ENCODE measurements at places on chromosomes 7 and 10.

DNA sequence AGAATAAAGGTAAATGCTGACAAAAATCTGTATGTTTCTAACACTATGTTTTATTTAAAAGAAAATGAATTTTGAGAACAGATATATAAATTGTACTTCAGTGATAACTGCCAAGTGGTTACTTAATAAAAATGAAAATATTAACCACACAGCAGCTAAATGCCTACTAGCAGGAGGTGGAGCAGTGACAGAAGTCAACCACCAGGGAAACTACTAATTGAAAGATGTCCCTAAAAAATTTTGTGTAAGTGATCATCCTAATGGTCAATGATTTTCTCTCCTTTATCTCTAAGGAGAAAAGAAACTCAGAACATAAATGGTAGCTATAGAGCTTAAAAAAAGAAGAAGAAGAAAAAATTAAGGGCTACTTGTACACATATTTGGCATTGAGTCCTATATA, 22.9 kb downstream of the WNT16 start:
- DNase-seq, result no peak

- DNase-seq, result no peak
Measured at GRCh38 chr7:69078997-69079769, 519.1 kb upstream of the AUTS2 start.

DNA sequence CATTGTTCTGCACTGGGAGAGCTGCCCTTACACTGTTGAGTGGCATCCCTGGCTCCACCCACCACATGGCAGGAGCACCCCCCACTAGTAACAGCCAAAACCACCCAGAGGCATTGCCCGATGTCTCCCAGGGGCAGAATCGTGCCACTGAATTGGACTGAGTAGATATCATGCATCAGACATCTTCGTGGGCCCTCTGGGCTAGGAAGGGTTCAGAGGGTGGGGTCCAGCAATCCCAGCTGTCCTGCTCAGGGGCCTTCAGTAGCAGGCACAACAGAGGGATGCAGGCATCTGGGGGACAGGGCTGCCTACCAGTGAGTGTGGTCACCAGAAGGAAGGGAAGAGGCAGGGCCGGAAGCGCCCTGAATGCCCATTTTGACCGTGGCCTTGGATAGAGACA, 119.7 kb upstream of the PPP2R2D start:
- no peak for DNase-seq

DNA sequence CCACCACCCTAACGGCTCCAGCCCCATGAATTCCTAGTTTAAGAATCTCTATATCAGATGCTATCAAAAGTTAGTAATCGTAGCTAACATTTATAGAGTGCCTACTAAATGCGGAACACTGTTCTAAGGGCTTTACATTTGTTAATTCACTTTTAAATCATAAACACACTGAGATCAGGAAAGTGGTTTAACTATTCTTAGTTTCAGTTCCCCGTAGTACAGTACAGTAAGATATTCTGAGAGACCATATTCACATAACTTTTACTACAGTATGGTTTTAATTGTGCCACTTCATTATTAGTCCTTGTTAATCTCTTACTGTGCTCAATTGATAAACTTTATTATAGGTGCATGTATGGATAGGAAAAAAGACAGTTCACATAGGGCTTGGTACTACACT, 22.5 kb downstream of the SYPL1 start:
- no peak for DNase-seq

- no peak for DNase-seq
Measured at GRCh38 chr7:52017802-52018679, 701.4 kb upstream of the COBL start.

DNA sequence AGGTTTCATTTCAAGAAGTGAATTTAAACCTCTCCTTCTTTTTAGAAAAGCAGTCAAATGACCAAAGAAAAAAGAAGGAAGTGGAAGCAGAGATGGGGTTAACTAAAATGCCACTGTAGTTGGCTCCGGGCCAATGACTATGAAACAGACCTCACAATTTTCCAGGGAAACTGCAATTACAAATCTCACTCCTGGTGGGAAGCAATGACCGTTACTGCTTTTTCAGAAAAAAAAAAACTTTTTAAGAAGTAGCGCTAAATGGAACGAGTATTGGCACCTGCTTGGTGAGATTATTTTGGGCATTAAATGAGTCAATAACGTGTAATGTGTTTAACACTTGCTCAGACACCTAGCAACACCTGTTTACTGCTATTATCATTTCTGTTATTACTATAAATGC, 1.2 kb downstream of the SFRP4 start:
- no peak for DNase-seq

- no peak for DNase-seq
Measured at GRCh38 chr7:36034020-36034419, 119.0 kb upstream of the EEPD1 start.

DNA sequence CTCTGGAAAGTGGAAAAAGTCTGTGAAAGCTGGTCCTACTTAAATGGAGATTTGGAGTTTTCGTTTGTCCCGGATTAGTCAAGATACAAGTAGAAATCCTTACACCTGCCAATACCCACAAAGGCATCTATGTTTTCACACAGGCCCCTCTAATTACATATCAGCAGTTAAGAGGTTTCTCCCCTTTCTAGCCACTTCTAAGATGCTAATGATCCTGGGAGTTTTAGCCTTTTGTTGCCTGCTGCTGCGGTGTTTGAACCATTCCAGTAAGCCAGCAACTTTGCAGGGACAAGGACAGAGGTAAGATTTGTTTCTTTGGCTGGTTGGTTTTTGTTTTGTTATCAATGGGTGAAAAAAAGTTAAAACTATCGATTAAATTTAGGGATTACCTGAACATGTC, 5.8 kb upstream of the C1QL3 start:
- DNase-seq, result no peak

- DNase-seq, result no peak
Measured at GRCh38 chr7:121038717-121039509, 50.4 kb downstream of the CPED1 start.

- DNase-seq, result no peak
Measured at GRCh38 chr7:84923348-84923747, 263.5 kb downstream of the SEMA3D start.

DNA sequence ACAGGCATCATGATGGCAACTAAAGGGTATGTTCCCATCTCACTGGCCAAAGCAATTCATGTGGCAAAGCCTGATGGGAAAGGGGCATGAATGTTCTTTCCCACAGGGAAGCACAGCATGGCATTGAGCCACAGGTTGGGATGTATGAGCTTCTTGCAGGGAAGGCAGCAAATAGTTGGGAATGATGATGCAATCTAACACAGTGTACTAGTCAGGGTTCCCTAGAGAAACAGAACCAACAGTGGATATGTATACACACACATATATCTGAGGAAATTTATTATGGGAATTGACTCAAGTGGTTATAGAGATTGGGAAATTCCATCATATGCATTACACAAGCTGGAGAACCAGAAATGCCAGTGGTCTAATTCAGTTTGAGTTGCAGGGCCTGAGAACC, 253.6 kb upstream of the NPVF start:
- no peak for DNase-seq

GRCh38 chr7:51666266-51666665, 349.7 kb upstream of the COBL start:
- no peak for DNase-seq

DNA sequence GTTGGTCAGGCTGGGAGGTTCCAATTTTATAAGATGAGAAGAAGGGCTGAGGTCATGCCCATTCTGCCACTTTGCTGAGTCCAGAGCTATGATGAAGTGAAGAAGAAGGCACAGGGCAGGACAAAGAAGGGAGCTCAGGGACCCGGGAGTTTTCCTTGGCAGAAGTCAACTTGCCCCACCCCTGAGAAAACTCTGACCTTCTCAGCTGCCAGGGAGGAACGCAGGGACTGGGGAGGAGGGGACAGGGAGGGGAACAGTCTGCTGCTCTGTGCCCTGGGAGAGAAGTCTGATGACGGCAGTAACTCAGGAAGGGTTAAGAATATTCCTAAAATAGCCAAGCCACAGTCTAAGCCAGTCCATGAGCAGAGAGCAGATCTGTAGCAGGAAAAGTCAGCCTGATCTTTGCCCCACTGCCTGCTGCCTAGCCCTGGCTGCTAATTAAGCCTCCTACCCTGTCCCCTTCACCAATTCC, 11.7 kb downstream of the ADIRF start:
- DNase-seq, result no peak

DNA sequence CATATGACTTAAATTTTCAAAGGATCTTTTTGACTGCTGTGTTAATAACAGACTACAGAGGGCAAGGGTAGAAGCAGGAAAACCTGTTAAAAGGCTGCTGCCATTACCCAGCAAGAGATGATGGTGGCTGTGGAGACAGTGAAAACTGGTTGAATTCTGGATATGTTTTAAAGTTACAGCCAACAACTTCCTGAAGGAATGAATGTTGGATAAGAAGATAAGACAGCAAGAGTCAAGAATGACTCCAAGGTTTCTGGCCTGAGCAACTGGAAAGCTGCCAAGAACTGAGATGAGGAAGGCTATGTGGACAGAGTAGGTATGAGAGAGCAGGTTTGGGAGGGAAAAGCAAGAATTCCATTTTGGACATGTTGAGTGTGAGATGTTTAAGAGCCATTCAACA, 19.1 kb downstream of the CNOT4 start:
- no peak for DNase-seq

GRCh38 chr7:37901890-37902524, 14.6 kb downstream of the SFRP4 start:
- DNase-seq, result no peak

- DNase-seq, result no peak
Measured at GRCh38 chr10:3902809-3903410, 117.9 kb upstream of the KLF6 start.

- no peak for DNase-seq
Measured at GRCh38 chr10:46296641-46297141, 9.9 kb downstream of the ANTXRL start.

DNA sequence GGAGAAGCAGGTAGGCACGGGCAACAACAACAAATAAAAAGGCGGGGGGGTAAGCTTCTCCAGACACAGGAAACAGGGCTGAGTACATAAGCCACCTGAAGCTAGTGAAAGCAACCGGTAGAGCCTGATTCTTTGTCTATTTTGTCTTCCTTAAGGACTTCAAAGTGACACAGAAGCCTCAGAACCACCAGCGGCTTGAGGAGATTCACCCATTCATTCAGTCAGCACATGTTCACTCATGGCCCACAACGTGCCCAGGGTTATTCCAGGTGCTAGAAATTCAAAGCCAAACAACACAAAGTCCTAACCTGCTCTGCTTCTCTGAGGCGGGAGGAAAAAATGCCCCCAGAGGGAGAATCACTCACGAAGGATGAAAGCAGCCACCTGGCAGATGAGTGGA, 69.3 kb upstream of the C7orf33 start:
- DNase-seq, result no peak

GRCh38 chr10:30014511-30014910, 44.9 kb downstream of the JCAD start:
- no peak for DNase-seq

GRCh38 chr10:97321032-97321803, 2.1 kb downstream of the FRAT1 start:
- DNase-seq, result no peak

DNA sequence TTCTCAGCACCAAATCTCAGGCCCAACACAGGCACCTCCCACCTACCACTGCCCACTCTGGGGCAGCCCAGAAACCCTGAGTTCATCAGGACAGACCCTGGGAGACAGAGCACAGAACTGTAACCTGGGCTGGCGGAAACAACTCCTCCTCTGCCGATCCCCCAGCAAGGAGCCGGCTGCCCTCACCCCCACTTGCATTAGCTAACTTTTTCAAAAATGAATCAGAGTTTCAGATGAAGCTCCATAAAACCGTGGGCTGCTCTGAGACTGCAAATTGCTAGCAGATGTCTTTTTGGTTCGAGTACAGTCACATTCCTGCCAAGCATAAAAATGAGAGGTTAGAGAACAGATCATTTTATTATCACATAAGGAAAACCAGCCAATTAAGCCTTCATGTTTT, 93.4 kb upstream of the PARD3 start:
- DNase-seq, result no peak

- DNase-seq, result no peak
Measured at GRCh38 chr7:27639851-27640250, 22.8 kb downstream of the HIBADH start.

DNA sequence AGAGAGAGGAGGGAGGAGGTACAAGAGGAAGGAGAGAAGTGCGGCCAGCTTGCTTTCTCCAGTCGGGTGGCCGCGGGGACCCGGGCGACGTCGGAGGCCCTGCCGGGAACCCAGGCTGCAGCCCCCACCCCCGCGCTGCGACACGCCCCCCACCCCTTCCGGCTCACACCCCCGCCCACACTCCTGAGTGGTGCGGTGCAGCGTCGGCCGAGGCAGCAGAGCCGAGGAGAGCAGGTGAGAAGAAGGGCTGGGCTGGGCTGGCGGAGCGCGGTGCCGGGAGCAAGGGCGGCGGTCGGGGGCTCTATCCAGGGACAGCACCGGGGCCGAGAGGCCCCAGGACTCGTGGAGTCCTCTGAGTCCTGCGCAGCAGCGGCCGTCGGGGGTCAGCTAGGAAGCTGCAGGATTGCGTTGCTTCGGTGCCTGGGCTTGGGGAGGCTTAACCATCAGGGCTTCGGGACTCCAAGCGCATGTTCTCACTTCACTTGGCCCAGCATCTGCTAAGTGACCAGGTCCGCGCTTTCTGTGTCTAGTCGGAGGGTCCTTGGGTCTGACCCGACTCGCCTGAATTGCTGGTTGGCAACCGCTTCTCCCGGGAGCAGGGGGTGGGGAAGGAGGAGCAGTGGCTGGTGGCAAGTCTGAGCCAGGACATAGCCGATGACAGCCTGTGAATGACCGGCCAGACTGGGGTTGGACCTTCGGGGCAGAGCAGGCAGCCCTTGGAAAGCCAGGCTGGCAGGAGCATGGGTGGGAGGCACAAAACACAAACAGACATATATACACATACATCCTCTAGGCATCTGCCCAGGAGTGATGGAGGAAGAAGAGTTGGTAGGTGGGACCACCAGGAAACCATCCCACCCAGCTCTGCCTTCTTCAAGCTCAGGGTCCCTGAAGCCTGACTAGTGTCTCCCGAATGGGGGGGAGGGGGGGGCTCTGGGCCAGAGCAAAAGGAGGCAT, 683 bp downstream of the CHAT start:
- DNase-seq, result no peak

DNA sequence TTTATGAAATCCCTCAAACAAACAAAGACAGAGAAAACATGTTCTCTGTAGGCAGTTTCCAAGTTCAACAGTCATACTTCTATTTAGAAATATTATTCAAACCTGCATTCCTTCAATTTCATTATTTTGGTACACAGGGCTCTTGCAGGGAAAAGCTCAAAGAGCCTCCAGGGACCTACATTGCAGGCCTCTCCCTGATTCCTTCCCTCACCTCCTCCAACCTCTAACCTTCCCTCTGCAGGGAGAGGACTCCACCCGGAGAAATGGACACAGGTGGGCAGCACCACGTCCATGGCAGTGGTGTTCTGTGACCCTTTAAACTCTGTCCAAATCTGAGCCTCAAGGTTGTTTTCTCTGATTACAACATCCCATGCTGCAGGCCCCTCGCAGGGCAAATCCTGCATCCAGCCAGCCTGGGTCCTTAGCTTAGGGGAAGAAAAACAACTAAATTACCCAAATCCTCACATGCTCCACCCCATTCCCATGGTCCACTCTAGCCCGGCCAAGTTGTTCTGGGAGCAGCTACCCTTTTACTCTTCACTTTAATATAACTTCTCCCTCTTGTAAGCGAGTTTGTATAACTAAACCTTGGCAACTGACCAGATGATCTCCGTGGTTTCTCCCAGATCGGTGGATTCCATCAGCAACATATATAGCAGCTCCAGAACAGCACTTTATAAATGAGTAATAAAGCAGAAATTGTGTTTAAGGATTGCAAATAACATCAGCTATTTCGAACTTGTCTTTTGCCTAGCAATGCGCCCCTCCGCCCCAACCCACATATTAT, 129.8 kb downstream of the CUBN start:
- no peak for DNase-seq
